BJ (cell line): ENCODE measurements at places on chromosomes 7 and 10.

- no peak for DNase-seq
Measured at GRCh38 chr10:33336582-33337325, 2.3 kb upstream of the NRP1 start.

DNA sequence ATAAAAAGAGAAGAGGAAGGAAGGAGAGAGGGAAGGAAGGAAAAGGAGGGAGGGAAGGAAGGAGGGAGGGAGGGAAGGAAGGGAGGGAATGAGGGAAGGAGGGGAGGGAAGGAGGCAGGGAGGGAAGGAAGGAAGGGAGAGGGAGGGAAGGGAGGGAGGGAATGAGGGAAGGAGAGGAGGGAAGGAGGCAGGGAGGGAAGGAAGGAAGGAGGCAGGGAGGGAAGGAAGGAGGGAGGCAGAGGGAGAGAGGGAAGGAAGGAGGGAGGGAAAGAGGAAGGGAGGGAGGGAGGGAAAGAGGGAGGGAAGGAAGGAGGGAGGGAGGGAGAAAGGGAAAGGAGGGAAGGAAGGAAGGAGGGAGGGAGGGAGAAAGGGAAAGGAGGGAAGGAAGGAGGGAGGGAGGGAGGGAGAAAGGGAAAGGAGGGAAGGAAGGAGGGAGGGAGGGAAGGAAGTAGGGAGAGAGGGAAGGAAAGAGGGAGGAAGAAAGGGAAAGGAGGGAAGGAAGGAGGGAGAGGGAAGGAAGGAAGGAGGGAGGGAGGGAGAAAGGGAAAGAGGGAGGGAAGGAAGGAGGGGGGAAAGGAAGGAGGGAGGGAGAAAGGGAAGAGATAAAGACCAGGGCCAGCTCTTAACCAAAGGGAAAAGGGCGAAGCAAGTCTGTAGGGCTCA lies 5.7 kb upstream of the LAT2 start:
- no peak for DNase-seq

GRCh38 chr10:99779335-99779734 lies 3.1 kb upstream of the ABCC2 start:
- DNase-seq: no peak

DNA sequence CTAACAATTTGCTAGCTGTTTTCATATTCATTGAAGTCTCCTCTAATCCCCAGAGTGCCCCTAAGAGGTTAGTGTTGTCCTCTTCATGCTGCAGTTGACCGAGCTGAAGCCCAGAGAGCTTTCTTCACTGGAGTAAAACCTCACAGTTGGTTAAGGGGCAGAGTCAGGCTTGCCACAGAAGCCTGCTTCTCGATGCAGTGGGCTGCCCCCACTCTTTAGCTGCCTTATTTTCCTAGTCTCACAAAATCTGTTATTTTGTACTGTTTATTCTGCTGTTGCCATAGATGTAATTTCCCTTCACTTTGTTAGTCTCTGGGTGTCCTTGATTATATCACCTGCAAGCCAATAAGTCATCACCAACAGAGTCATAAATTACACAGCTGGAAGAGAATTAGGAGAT lies 56.3 kb upstream of the ZPBP start:
- DNase-seq: no peak

- DNase-seq: no peak
Measured at GRCh38 chr7:142855756-142856564, 1.1 kb downstream of the EPHB6 start.

DNA sequence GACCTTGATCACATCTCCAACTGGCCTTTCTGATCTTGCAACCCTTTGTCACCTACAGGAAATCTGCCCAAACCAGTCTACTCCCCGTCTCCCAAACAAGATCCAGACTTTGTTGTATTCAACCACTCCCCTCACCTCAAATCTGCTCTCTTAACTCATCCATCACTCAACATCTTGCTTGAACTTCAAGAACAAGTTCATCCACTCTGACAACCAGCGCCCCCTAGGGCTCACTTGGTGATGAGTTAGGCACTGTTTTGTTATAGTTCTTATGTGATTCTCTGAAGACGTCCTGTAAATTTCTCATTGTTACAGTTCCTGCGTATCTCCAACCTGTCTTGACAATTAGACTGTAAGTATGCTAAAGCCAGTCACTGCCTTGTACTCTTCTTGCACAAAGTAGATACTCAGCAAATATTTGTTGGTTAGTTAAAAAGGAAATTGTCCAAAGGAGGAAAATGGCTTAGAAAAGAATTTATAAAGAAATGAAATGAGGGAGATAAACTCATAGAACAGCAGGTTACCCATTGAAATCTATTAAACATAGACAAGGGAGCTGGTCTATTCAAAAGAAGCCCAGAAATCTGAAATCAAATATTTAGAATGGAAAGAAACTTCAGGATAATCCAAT lies 5.3 kb downstream of the FRMD4A start:
- DNase-seq: no peak

DNA sequence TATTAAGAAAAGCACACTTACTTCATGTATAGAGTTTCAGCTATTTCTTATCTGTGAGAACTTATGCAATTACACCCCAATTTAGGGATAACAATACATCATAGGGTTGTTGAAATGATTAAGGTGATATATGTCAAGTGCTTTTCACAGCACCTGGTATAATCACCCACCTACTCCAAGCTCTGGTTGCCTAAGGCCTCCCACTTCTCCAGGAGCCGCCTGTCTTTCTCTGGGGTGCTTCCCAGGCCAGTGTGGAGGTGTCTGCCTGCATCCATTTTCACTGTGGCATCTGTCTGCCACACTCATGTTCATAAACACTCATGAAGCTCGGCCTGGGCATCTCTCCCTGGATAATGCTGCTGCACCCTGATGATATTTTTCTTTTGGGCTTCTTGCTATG lies 250.3 kb downstream of the STK31 start:
- DNase-seq: no peak

- DNase-seq: no peak
Measured at GRCh38 chr7:66669088-66669487, 40.4 kb downstream of the KCTD7 start.

GRCh38 chr10:71838264-71839211 lies 12.5 kb downstream of the PSAP start:
- no peak for DNase-seq

- DNase-seq: no peak
Measured at GRCh38 chr7:156496865-156497264, 143.7 kb upstream of the RNF32 start.

- no peak for DNase-seq
Measured at GRCh38 chr7:73865738-73866445, 4.9 kb downstream of the TMEM270 start.

GRCh38 chr10:129959544-129960480 lies 4.3 kb downstream of the EBF3 start:
- no peak for DNase-seq

DNA sequence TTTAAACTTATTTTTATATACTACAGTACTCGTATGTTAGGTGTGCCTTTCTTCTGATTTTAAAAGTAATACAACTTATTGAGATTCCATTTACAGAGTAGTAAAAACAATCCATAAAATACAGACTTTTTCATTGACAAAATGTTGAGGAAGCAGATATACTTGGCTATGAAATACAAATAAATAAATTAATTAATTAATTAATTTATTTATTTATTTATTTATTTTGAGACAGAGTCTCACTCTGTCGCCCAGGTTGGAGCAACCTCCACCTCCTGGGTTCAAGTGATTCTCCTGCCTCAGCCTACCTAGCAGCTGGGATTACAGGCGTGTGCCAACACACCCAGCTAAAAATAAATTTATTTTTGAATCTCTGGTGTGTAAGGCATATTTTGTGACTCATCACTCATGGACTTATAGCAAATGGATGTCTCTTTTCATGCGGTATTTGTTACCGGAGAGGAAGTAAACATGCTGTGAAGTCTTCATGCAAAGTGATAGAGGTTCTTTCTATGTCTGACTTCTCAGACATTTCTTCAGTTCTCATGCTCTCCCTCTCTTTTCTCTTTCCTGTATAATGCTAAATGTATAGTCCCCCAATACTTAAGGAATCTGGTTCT lies 20.2 kb upstream of the SRPK2 start:
- no peak for DNase-seq

DNA sequence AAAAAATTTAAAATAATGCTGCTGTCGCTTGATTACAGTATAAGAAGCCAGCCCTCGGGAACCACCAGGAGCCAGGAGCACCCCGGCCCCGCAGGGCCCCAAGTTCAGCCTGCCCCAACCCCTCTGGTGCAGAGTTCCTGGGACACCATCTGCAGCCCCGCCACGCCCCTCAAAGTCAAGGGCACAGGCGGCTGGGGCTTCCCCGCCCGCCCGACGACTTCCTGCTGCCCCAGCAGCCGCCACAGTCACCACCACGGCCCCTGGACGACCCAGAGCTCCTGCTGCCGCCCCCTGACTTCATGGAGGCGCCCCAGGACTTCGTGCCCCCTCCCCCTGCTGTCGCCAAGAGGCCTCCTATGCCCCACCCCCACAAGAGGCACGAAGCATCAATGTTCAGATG lies 103.6 kb upstream of the PDSS1 start:
- no peak for DNase-seq

DNA sequence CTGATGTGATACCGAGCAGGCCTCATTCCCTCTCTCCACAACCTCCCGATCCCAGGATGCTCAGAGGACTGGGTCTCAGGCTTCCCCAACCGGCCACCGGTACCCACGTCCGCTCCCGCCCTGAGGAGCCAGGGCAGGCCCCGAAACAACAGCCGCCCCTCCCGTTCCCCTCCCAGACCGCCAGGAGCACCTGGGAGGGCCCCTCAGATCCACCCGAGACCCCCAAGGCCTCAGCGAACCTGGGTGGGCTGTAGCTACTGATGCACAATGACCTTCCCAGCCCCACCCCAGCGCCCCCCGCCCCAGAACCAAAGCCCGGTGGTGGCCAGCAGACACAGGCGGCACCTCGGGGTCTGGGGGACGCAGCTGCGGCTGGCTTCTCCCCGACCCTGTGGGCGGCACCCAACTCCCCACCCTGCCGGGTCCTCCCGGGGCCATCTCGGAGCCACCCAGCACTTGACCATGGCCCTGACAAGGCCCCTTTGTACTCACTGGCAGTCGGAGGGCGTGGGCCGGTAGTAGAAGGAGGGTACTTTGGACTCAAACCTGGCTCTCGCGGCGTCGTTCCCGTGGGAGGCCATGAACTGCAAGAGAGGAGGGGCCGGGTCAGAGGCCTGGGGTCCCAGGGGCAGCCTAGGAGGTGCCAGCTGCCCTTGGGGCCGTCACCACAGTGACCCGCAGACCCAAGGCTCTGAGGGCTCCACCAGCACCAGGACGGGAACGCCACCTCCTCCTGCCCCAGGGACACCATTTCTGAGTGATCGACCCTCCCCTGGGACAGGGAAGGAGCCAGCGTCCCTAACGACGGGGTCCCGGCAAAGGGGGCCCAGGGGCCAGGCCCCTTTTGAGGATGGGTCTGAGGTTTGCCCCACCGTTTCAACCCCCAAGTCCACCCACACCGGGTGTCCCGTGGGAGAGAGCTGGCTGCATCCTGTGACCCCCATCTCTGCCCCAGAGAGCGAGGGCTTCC lies 28.1 kb downstream of the ADAP1 start:
- DNase-seq: no peak

- DNase-seq: no peak
Measured at GRCh38 chr10:127148066-127148932, 48.1 kb downstream of the INSYN2A start.

- no peak for DNase-seq
Measured at GRCh38 chr10:61721431-61721830, 58.7 kb downstream of the CABCOCO1 start.

DNA sequence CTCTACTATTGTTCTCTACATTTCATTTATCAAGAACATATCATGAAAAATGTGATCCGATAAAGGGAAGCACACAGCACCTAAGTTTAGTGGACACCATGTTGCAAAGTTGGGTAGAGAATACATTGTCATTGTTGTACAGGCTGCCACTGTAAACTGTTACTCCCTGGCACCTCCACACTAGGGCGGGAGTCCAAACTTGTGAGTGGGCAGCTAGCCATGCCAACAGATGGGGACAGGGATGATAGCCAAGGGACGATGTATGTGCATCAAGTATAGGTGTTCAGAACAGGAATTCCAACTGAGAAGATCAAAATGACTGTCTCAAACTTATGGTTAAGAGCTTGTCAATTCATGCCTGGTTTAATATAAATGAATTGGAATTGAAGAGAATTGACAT lies 31.1 kb upstream of the COMMD3 start:
- no peak for DNase-seq

- no peak for DNase-seq
Measured at GRCh38 chr7:47764746-47765145, 182.8 kb upstream of the TNS3 start.

DNA sequence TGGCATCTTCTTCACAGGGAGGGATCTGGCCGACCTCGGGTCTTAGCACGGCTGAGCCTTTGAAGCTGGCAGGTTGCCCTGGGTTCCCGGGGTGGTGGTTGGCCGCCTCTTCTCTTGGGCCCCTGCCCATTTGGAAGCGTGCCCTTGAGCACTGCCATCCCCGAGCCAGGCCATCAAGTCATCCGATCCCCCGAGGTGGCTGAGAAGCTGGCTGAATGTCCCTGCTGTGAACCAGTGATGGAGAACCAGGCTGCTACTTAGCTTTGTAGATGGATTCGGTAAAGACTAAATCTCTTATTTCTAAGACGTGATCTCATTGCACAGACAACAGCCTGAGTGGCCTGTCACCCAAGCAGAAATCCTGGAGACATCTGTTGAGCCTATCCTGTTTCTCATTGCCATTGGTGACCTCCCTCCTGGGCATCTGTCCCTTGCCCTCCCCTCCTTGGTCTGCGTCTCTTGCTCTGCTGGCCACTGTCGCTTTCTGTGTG lies 74.3 kb downstream of the GRK5 start:
- no peak for DNase-seq

- DNase-seq: no peak
Measured at GRCh38 chr10:55146032-55146431, 345.0 kb upstream of the PCDH15 start.

- no peak for DNase-seq
Measured at GRCh38 chr10:97898429-97898828, 48.8 kb downstream of the GOLGA7B start.

DNA sequence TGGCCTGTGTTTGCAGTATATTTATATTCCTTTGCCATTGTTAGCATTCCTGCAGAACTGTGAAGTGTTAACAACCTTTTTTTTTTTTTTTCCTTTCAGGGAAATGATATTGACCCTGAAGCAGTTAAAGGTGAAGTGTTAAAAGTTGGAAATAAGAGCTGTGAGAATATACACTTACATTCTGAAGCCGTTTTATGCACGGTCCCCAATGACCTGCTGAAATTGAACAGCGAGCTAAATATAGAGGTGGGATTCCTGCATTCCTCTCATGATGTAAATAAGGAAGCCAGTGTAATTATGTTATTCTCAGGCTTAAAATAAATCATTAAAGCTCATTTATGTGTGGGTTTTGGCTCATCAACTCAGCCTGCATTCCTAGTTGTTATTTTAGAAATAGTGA lies 92.8 kb upstream of the CAPZA2 start:
- no peak for DNase-seq

DNA sequence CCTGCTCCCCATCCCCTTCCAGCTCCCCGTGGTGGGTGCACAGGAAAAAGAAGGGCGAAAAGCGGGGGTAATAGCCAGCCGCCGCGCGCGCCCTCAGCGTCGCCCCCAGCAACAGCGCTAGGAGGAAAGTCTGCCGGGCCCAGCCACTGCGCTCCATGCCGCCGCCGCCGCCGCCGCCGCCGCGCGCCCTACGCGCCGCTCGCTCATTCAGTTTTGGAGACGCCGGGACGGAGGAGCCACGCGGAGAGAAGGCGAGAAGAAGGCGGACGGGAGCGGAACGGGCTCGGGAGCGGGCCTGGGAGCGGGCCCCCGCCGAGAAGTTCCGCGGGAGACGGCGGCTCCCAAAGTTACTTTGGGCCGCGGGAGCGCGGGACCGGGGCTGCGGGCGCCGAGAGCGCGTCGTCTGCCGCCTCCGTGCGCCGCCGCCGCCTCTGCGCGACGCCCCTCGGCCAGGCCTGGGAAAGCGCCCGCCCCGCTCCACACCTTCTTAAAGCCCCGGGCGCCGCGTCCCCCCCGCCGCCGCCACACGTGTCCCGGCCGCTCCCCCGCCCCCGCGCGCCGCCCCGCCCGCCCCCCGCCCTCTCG lies at the start of gene RELN:
RELN (minus strand) TSS at position 459 of the 585 bp plus-strand sequence; CDS start at position 157, 302 bp downstream.
- DNase-seq: no peak
